ENCODE measurements at places on chromosomes 11 and 22.
A peak's percentile ranks its signal among the peaks of the same experiment; 100 is the strongest.

GRCh38 chr11:123318623-123319022 lies 111.4 kb upstream of the GRAMD1B start:
- DNase-seq, result no peak

DNA sequence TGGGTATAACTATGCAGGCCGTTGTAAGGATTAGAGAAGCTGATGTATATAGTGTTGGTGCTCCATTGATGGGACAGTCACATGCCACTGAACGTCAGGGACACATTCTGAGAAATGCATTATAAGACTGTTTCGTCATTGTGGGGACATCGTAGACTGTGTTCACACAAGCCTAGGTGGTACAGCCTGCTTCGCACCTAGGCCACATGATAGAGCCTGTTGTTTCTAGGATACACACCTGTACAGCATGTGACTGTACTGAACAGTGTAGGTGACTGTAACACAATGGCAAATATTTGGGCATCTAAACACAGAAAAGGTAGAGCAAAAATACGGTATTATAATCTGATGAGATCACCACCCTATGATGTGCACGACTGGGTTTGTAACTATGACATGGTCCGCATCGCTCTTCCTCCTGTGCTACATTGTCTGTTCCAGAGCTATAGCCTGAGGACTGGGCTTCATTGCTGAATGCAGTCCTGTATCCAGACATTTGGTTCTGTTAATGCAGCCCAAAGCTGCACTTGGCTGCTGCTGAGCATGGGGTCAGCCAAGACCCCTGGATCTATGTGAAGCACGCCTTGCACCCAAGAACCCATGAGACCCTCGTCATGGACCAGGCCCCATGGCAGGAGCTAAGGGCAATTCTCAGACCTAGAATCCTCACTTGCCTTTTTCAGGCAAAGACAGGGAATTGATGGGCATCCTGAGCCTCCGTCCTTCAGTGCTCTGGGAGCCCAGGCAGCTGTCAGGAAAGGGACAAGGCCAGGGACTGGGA lies 51.1 kb upstream of the THY1 start:
- DNase-seq, result peak; percentile 4

- no peak for DNase-seq
These were observed 103.4 kb upstream of the OLFML1 start for GRCh38 chr11:7381937-7382336.

DNA sequence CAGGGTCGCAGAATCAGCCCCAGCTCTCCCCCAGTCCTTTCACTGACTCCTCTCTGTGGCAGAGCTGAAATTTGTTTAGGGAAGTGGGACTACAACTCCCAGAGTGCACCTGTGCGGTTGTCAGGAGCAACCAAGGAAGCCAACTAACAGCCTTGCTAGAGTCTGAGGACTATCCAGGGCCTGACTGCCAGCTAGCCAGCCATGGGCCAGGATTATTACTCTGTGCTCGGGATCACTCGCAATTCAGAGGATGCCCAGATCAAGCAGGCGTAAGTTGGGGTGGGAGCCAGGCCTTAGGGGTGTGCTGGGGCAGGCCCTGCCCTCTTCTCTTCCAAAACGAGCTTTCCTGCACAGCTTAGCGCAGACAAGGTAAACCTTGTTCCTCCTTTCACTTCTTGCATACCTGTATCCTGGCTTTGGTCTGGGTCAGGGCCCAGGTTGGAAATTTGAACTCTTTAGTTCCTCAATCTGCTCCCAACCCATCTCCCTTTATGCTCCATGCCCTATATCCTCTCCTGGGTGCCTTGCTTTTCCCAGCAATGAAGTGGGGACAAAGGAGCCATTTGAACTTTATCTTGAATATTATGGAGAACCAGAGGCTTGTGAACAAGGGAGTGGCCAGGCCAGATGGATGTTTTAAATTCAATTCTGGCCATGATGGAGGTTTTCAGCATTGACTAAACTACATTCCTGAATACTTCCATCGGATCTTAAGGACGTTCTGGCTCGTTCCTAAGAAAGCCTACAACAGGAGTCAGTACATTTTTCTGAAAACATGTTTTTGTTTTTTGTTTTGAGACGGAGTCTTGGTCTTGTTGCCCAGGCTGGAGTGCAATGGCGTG lies at the start of gene DNAJB13:
DNAJB13 (plus strand) TSS at position 158 of the 842 bp plus-strand sequence; CDS start at position 202, 44 bp downstream.
- no peak for DNase-seq

- DNase-seq, result no peak
These were observed 1100.9 kb downstream of the DLG2 start for GRCh38 chr11:84526250-84526649.

- no peak for DNase-seq
These were observed 59.6 kb downstream of the MAPK1 start for GRCh38 chr22:21807544-21808529.

DNA sequence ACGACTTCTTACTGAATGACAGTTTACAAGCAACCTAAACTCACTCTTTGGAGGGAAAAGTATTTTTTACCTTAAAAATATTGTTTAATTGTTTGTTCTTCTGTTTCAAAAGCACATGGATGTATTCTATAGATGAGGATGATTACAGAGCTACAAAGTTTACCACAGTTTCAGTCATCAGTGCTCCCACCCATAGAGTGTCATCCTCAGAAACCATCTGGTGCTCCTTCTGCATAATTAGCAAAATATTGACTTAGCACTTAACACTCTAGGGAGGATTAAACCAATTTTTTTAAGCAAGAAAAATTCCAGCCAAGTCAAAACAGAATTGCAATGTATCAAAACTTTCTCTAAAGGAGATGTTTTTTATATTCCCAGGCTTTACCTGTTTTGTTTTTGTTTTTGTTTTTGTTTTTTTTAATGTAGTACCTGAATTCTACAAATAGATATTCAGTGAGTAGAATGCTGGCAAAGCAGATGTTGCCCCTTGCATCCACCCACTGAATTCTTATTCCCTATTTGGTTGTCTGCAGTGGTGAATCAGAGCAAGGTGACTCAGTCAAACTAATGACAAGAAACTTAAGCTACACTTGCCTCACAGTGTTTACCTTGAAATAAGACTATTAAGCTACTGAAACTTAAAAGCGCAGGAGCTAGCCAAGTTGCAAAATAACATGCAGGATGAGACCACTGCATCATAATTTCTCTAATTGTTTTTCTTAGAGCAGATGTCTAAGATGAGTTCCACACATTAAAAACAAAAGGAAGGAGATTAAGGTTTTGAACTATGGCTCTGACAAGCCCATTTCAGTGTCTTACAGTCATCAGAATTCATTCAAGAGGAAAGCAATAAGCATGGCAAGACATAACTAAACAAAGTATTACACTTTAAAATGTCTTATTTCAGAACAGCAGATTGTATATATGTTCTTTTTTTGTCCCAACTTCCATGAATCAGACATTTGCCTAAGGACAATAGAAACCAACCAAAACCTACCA lies 155.1 kb upstream of the SOX6 start:
- no peak for DNase-seq

DNA sequence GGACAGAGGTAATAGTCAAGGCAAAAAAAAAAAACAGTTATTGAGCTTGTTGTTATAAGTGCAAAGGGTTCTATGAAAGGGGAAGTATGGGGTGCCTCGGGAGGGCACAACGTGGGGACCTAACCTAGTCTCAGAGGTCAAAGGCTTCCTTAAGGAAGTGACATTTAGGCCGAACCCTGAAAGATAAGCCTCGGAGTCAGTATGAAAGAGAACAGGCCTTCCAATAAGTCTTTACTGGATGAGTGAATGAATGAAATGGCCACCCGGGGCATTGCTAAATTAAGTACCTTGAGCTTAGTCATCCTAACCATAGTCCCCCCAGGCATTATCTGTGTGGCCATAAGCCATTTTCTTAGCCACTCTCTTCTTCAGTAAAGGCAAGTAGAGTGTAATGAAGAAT lies 19.7 kb downstream of the FLI1 start:
- no peak for DNase-seq

DNA sequence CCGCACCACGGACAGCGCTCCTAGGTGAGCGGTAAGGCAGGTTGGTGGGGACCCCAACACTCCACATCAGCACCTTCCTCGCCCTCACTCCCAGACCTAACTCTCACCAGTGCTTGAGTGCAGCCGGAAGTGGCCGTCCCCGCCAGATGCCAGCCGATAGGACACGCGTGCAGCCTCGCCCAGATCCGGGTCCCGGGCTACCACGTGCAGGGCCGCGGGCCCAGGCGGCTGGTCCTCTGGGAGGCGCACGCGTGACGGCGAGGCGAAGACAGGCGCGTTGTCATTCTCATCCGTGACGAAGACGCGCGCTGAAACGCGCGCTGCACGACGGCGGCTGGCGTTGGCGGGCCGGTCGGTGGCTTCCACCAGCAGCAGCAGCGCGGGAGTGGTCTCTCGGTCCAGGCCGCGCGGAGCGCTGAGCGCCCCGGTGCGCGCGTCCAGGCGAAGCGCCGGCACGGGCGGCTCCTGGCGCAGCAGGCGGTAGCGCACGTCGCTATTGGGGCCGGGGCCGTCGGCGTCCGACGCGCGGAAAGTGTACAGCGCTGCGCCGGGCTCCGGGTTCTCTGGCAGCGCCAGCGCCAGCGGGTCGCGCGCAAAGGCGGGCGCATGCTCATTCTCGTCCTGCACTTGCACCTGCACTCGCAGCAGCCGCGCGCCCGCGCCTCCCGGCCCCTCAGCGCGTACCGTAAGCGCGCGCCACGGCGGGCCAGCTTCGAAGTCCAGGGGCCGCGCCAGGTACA lies 10.8 kb upstream of the TPP1 start:
- DNase-seq, result no peak

GRCh38 chr22:28464127-28464526 lies 215.5 kb downstream of the TTC28 start:
- no peak for DNase-seq

DNA sequence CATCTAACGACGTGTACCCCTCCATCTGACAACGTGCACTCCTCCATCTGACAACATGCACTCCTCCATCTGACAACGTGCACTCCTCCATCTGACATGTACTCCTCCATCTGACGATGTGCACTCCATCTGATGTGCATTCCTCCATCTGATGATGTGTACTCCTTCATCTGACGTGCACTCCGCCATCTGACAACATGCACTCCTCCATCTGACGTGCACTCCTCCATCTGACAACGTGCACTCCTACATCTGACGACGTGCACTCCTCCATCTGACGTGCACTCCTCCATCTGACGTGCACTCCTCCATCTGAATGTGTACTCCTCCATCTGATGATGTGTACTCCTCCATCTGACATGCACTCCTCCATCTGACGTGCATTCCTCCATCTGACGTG lies 8.0 kb upstream of the IL17REL start:
- DNase-seq, result no peak

GRCh38 chr22:39444247-39444800 lies 12.5 kb upstream of the MGAT3 start:
- DNase-seq, result no peak

DNA sequence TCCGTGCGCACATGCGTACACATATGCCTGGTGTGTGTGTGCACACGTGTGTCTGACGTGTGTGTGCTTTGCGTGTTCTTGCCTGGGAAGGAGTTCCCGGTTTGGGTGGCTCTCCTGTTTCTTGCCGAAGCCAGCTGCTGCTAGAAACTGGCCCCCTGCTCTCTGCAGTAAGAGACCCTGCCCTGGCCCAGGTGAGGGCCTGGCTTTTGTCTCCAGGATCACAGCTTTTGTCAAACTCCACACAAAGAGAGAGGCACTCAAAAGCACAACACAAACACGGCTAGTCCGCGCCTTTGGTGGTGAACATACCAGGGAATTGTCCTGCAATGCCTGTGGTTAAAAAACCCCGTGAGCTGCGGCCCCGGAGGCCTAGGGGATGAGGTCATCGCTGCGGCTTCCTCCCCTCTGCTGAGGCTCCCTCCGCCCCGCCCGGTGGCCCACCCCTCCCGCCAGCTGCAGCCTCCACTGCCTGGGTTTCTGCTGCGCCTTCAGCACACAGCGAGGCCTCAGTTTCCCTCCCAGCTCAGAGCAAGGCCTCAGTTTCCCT lies 88.9 kb downstream of the KCNQ1 start:
- DNase-seq, result peak; percentile 26

DNA sequence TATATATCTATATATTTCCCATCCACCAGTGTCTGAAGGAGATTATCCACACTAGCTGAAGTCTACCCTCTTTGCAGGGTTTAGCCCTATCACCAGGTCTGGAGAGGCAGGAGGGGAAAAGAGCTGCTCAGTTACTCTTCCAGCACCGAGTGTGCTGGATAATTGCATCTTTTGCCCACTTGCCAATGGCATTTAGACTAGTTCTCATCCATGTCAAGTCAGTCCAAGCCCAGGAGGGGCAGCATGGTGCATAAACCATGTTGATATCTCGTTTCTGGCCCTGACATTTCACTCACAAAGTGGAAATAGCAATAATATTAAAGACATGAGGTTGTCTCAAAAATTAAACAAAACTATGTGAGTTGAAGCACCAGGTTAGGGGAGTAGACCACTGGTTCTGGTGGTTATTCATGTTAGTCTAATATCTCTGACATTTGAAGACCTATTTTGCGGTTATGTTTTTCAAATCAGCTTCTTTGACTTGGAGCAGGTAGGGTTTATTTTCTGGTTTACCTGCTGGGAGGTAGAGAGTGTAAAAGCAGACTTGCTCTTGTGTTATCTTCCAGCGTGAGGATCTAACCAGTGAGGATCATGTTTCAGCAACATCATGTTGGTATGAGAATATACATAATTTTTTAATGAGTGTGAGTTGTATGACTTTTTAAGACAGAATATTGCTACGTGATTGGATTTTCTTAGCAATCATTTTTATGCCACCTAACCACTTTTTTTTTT lies 273.2 kb upstream of the KIRREL3 start:
- no peak for DNase-seq

DNA sequence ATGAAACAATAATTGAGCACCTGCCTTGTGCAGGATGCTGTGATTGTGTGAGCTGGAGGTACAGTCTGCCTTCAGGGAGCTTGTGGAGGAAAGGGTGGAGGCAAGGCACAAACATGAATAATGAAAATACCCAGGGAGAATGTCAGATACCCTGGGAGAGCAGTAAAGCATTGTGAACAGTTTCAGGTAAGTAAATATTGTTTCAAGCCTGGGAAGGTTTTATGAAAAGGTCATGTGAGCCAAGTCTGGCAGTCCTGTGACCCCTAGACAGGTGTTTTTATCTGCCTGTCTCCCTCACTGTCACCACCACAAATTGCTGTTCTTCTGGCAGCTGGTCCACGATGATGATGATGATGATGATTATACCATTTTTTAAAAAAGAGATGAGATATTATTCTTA lies 32.0 kb downstream of the SPECC1L start:
- no peak for DNase-seq

DNA sequence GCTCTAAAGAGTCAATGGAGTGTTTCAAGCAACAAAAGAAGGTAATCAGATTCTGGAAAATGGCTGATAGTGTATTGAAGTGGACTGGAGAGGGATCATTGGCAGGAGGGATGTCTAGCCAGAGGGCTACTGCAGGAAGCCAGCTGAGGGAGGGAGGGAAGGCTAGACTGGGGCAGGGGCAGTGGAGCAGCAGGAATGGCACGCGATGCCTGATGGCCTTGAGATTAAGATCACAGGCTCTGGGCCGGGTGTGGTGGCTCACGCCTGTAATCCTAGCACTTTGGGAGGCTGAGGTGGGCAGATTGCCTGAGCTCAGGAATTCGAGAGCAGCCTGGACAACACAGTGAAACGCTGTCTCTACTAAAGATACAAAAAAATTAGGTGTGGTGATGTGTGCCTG lies 47.5 kb upstream of the PRDM11 start:
- DNase-seq, result no peak

Data from stimulated activated CD4-positive, alpha-beta T cell treated with anti-CD3 and anti-CD28 coated beads, Interleukin-2, amount 100 ng/mL, for 24 hours (primary cell).